NCI-H1436 (cell line): ENCODE measurements at places on chromosomes 12 and 14.
A peak's percentile ranks its signal among the peaks of the same experiment; 100 is the strongest.

DNA sequence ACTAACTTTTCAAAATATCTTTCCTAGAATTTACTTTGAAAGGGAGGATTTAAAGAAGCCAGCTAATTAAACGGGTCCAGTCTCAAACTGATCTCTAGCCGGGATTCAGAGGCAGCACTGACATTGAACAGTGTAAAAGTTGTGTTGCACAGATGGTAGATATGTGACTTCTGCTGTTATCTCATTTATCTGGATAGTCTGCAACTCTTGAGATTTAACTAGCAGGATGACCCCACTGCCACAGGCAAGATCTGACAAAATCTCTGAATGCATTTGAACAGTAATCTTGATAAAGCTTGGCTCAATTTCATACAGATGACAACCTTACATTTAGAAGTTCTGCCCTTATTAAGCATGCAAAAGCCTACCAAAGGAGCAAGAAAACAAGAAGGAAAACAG, 138.0 kb upstream of the CPNE8 start:
- no peak for DNase-seq

DNA sequence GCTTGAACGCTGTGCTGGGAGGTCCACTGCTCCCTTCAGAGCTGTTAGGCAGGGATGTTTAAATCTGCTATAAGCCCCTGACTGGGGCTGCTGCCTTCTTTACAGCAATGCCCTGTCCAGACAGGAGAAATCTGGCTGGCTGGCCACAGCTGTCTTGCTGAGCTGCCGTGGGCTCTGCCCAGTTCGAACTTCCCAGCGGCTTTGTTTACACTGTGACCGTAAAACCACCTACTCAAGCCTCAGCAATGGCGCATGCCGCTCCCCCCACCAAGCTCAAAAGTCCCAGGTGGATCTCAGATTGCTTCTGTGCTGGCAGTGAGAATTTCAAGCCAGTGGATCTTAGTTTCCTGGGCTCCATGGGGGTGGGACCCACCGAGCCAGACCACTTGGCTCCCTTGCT, 35.8 kb downstream of the CKAP4 start:
- no peak for DNase-seq

DNA sequence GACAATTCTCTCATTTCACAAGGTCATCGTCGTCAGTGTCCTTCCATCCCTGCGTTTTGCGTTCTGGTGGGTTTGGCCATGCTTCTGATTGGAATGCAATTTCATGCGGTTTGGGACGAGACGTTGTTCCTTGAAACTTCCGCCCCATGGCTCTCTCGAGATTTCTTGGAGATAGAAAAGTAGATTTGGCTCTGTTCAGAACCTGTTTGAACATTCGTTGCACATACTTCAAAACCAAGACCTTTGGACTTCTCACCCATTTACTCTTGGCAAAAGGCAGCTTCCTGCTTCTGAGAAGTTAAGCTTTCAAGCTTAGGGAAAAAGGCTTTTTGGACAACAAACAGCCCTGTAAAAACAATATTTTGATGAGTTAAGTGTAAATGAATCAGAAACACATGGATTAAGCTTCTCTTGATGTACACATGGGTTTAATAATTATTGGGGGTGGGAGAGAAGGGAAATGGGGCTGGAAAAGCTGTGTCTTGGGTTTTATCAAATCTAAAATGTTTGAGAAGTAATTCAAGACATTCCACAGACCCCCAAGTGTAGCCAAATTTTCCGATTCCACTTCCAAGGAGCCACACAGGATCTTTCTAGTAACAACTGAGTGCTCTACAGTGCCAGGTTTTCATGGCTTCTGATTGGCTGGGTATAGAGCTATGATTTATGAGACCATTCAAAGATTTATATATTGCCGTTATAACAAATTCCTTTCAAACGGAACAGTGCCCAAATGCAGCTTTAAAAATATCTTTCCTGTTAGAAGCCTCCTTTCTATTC, 467.2 kb downstream of the MED13L start:
- no peak for DNase-seq

DNA sequence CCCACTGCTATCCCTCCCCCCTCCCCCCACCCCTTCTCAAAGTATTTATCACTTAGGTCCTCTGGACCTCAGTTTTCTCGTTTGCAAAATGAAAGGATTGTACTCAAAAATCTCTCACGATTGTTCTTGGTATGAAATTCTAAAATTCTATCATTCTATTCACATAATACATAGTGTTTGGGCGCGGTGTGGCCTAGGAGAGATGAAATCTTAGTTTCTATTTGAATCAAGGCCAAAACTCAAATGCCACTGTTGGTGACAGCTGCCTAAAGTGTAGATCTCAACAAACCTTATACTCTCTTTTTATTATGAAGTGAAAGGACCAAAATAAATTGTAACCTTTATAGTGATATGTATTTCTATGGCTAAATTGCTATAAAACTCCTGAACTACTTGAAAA, 23.7 kb upstream of the YAF2 start:
- DNase-seq: no peak

DNA sequence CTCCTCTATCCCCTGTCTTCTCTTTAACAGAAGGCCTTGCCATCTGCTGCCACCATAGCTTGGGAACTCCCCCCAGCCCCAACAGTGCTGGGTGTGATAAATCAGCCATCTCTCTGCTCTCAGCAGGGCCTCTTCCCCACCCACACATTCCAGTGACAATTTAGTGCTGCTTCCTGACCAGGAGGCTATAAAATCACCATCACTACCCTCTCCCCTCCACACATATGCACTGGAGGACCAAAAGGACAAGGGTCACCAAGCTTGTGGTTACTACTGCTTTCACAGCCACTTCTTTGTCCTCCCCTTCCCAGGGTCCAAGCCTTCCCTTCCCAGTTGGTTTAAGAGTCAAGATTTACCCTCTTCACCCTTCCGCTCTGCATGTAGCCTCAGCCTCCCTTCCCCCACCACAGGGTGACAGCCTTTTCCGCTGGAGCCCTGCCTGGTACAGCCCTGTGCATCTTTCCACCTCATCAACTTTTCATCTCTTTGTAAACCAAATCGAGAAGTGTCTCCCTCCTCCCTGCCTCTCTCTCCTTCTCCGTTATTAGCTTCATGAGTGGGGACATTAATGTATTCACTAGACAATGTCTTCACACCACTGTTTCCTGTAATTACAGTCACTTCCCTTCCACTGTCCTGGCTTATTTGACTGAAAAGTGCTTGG, 9.4 kb downstream of the PSMB5 start:
- no peak for DNase-seq

DNA sequence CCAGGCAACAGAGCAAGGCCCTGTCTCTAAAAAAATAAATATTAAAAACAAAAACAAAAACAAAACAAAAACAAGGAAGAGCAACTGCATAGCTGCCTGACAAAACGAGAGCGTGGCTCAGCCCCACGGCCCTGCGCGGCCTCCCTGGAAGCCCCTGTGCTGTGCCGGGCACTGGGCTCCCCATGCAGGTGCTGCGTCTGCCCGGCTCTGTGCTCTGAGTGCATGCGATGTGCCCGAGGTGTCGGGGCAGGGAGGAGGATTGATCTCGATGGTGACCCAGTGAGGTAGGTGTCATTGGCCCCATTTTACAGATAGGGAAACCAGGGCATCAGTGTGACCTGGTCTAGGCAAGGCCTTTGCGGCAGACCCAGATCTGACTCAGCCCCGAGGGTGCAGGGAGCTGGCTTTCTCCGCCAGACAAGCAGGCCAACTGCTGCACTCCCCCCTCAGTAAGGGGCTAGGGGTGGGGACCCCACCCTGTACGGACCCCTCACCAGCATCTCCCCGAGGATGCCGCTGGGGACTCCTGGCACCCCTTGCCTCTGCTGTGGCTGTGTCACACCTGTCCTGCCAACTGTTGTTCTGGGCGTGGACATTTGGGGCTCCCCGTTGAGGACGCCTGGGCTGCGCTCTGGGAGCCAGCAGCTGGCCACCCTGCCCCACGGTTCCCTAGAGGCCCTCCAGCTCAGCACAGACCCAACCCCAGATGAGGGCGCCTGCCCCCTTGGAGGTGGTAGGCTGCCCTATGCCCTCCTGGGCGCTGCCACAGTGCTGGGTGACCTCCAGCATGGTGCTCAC, 15.3 kb downstream of the GPR132 start:
- DNase-seq: no peak

- DNase-seq: no peak
Measured at GRCh38 chr12:77679686-77680085, 151.0 kb upstream of the NAV3 start.

GRCh38 chr12:69720750-69721149, 17.9 kb upstream of the RAB3IP start:
- DNase-seq: no peak

DNA sequence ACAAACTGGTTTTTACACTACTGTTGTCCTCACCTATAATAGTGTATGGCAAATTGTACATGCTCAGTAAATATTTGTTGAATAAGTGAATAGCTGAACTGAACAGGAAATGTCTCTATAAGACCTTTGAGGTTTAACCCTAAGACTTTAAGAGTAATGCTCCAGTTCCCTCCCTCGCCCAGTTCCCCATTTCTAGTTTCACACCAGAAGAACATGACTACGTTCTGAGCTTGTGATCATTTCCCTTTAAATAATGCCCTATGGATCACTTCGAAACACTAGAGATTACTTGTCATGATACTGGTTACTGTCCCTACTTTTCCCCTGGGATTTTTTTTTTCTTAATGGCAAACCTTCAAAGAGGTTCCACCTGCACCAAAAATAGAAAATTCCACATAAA, 69.3 kb downstream of the PRKD1 start:
- no peak for DNase-seq

DNA sequence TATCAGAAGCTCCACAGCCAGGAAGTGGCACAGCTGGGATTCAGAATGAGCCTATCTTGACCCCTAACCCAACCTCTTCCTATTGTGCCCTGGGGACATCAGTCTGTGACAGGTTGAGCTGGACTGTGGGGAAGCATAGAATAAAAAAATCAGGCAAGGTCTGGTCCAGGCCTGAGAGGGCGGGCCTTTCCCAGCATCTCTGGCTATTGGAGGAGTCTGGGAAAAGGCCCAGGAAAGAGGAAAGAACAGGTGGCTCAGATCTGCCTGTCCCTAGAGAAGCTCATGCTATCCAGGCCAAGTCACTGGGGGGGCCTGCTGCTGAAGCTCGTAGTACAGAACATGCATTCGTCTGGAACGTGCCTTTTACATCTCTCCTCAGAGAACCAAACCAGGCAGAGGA, 100.5 kb downstream of the PPM1H start:
- no peak for DNase-seq

DNA sequence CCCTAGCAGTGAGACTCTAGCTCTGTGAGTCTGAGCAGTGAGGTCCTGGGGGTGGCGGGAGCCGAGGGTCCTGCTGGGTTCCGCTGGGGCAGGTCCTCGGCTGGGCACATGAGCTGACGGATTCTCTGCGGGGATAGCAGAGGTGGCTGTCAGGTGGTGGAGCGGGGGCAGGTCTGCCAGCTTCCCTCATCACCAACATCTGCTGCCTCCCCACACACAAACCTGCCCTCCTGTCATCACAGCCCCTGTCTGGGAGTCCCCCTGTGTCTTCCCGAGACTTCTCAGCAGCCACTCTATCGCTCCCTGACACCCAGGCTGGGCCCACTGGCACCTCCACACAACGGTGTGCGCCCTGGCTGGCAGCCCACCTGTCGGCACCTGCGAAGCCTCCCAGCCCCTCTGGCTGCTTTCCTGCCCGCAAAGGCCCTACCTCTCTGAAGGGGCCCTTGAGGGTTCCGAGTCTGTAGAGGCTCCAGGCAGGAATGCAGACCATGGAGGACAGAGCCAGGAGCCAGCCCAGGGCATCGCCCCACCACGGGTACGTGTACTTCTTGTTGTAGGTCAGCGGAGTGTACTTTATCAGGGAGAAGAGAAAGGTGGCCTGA, 7.1 kb upstream of the SLC6A12 start:
- no peak for DNase-seq

- no peak for DNase-seq
Measured at GRCh38 chr14:34983148-34983760, 462 bp downstream of the SRP54 start.

GRCh38 chr12:107397890-107398500, 287.6 kb upstream of the PWP1 start:
- no peak for DNase-seq

- no peak for DNase-seq
Measured at GRCh38 chr14:32933629-32934072, 5.0 kb upstream of the NPAS3 start.

- DNase-seq: no peak
Measured at GRCh38 chr12:72511906-72512305, 239.7 kb downstream of the TRHDE start.

GRCh38 chr14:57755018-57755521, 110.8 kb downstream of the SLC35F4 start:
- peak; percentile 44 for DNase-seq

- no peak for DNase-seq
Measured at GRCh38 chr14:38999949-39000348, 103.1 kb downstream of the SEC23A start.

GRCh38 chr12:117080661-117081144, 18.5 kb downstream of the TESC start:
- DNase-seq: no peak

DNA sequence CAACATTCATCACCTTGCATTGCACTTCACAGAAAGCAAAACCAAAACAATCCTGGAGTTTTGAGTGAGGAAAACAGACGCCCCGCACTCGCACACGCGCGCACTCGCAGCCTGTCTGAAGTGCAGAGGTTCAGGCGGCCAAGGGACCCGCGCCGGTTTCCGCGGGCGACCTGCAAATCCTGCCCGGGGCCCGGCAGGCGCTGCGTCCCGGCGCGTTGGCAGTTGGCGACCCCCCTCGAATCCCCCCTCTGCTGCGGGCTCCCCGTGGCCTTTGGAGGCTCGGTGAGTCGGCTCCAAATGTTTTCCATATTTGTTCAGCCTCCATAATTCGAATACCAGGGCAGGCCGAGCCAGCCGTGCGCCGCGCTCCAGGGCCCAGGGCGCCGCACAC, at the start of gene SSPN:
Gene SSPN, plus strand, starts transcription at position 324 of the 391 bp plus-strand sequence. CDS start 100 bp downstream, outside the sequence.
- no peak for DNase-seq

DNA sequence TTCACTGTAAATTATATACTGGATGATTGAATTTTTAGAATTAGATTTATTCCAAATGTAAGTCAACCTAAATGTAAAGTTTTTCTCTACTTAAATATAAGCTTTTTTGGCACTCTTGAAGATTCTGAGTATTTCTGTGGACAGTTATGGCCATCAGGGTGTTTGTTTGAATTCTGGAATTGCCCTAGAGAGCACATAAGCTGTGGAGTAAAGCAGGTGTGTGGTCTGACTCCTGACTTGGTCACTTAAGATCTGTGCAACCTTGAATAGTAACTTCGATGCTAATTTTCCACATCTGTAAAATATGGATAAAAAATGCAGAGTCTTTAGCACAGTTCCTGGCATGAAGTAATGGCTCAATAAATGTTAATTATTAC, 64.4 kb downstream of the FUT8 start:
- DNase-seq: no peak

- no peak for DNase-seq
Measured at GRCh38 chr12:113086249-113087164, 30.0 kb downstream of the DTX1 start.

GRCh38 chr14:58792416-58792815, 154.7 kb downstream of the DACT1 start:
- no peak for DNase-seq

DNA sequence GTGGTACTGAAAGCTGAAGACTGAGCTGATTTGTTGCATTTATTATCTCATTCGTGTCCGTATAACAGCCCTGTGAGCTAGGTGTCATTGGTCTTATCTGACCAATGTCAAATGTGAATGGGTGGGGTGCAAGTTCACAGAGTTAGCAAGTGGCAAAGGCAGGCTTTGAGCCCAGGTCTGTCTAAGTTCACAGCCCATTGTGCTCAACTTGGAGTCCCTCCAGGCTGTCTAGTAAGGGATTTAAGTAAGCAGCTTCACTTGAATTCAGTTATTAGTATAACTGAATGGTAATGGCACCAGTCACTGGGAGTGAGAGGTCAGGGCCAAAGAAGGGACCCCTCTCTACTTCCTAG, 8.5 kb downstream of the C1S start:
- no peak for DNase-seq

- DNase-seq: no peak
Measured at GRCh38 chr12:28024231-28024995, 51.9 kb upstream of the PTHLH start.
